Large intestine (tissue), 12 donors: ENCODE measurements at places on chromosomes 16 and 17. TPM values are rescaled to one million over a fixed set of nuclear protein-coding genes. Genes with fewer than 3 reads are reported as not detected.
A peak's percentile ranks its signal among the peaks of the same experiment; 100 is the strongest.

GRCh38 chr17:6444571-6445335, 498 bp downstream of the PIMREG start:
- peak overlapping the region; percentile 54 for H3K4me3 ChIP-seq
- no peak for DNase-seq
- no peak overlapping the region for H3K27ac ChIP-seq
- H3K4me1 ChIP-seq, result no peaks in the 10 kb centered on the region
- no peaks in the 10 kb centered on the region for H3K27me3 ChIP-seq

DNA sequence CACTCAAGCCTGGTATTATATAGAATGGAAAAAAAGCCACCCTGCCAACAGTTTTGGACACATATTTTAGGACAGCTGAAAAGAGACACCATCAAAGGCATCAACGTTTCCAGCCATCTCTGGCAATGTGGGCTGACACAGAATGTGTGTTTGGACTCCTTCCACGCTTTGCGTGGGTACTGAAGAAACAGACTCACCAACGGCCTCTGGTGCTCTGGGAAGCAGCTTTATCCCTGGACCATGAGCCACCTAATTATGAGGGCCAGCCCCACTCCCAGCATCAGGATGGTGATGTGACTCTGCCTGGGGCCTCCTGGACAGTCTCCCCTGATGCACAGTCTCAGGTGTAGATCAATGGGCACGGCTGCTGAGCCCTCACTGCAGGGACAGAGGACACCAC, 27.9 kb downstream of the CCDC57 start:
- H3K4me3 ChIP-seq, result no peak overlapping the region
- H3K27ac ChIP-seq, result no peak overlapping the region
- H3K27me3 ChIP-seq, result no peaks in the 10 kb centered on the region
- peaks cover 37% of the 10 kb centered on the region for H3K36me3 ChIP-seq

DNA sequence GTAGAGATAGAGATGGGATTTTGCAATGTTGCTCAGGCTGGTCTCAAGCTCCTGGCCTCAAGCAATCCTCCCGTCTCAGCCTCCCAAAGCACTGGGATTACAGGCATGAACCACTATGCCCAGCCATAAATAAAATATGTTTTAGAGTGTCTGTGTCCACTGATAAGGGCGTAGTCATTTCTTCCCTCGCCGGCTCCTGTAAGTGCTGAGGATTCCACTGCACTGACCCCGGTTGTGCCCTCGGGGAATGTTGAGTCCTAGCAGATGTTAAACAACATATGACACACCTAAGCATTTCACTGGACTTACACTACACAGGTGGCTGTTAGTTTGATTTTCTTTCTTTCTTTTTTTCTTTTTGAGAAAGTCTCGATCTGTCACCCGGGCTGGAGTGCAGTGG, 5.6 kb upstream of the SHMT1 start:
- H3K36me3 ChIP-seq, result no peaks in the 10 kb centered on the region
- no peak for DNase-seq
- H3K27me3 ChIP-seq, result peaks cover 4% of the 10 kb centered on the region
- no peaks in the 10 kb centered on the region for H3K4me1 ChIP-seq

GRCh38 chr17:68641276-68642117, 40.3 kb upstream of the FAM20A start:
- no peaks in the 10 kb centered on the region for H3K4me1 ChIP-seq
- H3K27me3 ChIP-seq, result peaks cover 5% of the 10 kb centered on the region
- DNase-seq, result no peak

DNA sequence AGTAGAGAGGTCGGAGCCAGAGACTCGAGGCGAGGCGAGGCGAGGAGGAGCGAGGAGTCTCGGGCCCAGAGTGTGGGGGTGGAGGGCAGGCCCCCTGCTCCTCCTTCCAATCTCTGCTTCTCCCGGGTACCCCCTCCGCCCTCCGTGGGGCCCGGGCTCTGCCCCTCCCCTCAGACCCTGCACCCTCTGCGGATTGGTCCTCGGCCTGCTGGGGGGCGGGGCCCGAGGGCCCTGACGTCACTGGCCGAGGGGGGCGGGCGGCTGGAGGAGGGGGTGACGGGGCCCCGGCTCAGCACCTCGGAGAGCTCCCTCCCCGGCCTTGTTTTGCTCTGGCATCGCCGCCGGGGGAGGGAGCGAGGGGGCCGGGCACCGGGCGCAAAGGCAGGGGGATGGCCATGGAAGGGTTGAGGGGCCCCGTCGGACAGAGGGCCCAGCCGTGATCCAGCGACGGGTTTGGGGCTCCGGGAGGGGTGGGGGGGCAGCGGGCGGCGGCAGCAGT, at the start of gene RUNDC3A:
Gene RUNDC3A (plus strand): TSS at position 282 of the 499 bp plus-strand sequence. CDS start 232 bp downstream, outside the sequence.
- H3K36me3 ChIP-seq, result no peaks in the 10 kb centered on the region
- peaks cover 15% of the 10 kb centered on the region for H3K27me3 ChIP-seq
- peak within 1 kb of the TSS; percentile 40 for H3K27ac ChIP-seq
- peaks cover 20% of the 10 kb centered on the region for H3K4me1 ChIP-seq
- H3K4me3 ChIP-seq, result peak within 1 kb of the TSS; percentile 39

GRCh38 chr17:65674246-65675045, 113.0 kb upstream of the AXIN2 start:
- no peak for DNase-seq
- no peak overlapping the region for H3K27ac ChIP-seq
- no peaks in the 10 kb centered on the region for H3K36me3 ChIP-seq
- no peaks in the 10 kb centered on the region for H3K4me1 ChIP-seq
- H3K27me3 ChIP-seq, result no peaks in the 10 kb centered on the region
- H3K4me3 ChIP-seq, result no peak overlapping the region

DNA sequence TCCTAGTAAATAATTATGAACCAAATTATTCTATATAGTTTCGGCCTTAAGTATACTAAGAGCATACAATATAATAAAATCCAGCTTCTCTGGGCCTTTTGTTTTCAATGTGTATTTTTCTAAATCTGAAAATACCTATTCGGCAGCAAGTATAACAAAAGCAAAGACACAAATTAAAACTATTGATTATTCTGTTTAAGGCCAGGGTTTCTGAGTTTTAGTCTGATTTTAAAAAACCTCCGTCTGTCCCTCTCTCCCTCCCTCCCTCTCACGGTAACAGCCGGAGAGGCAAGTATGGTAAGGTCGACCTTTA, 1.5 kb downstream of the TOB1 start:
- peaks cover 7% of the 10 kb centered on the region for H3K4me1 ChIP-seq
- H3K27ac ChIP-seq, result peak overlapping the region; percentile 97
- H3K4me3 ChIP-seq, result peak overlapping the region; percentile 88
- no peaks in the 10 kb centered on the region for H3K27me3 ChIP-seq
- peaks cover 19% of the 10 kb centered on the region for H3K36me3 ChIP-seq

DNA sequence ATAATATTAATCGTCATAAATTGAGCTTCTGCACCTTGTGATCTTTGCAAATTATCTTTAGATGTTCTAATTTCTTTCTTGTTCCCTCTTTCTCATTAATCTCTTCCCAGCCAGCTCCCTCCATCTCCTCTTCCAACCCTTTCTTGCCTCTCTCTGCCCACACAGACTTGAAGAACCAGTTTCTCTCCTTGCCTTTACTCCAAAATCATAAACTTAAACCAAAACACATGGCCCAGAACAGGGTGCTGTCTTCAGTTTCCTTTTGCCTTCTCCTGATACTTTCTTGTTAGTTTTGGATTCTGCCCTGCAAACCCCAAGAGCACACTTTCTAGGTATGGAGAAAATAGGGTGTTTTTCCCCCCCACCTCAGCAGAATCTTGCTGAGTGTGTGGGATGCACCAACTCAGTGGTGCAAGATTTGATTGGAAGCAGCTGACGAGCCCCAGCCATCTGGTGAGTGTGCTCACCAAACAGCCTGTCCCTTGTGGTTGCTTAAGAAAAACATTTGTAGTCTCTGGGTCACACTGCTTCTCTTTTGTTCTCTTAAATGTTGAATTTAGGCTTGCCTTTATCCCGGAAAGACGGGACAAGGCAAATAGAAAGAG, 175.8 kb upstream of the MAF start:
- H3K4me1 ChIP-seq, result peaks cover 19% of the 10 kb centered on the region
- no peaks in the 10 kb centered on the region for H3K36me3 ChIP-seq
- no peak overlapping the region for H3K27ac ChIP-seq
- H3K27me3 ChIP-seq, result no peaks in the 10 kb centered on the region
- peak; percentile 53 for DNase-seq

SGF29 gene
- polyA plus RNA-seq, result 24.8 TPM

- H3K4me1 ChIP-seq, result peaks cover under 1% of the 10 kb centered on the region
- no peak overlapping the region for H3K4me3 ChIP-seq
- H3K36me3 ChIP-seq, result no peaks in the 10 kb centered on the region
- no peaks in the 10 kb centered on the region for H3K27me3 ChIP-seq
- H3K27ac ChIP-seq, result no peak overlapping the region
- DNase-seq, result no peak
Observed at GRCh38 chr17:60398227-60398959, 6.5 kb upstream of the USP32 start.

DNA sequence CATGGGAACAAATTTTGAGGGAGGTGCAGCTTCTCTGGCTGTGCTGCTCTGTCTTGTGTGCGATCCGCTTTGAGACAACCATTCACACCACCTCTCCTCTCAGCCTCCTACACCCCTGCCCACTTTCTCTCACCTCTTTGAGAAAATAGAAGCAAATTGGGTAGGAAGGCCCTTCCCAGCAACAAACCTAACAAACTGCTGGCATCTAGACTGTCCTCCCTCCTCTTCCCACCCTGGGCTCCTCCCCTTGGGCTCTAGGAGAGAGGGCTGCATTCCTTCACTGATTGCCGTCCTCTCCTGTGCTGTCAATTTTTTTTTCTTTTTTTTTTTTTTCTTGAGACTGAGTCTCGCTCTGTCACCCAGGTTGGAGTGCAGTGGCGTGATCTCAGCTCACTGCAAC, 13.5 kb downstream of the CDIPT start:
- no peak overlapping the region for H3K4me3 ChIP-seq
- no peak overlapping the region for H3K27ac ChIP-seq

GRCh38 chr17:74759243-74759801, 10.9 kb downstream of the NHERF1 start:
- H3K36me3 ChIP-seq, result peaks cover 28% of the 10 kb centered on the region
- DNase-seq, result no peak
- peaks cover 84% of the 10 kb centered on the region for H3K4me1 ChIP-seq
- H3K4me3 ChIP-seq, result no peak overlapping the region

SMCR8 gene
- polyA plus RNA-seq, result 17.9 TPM

GRCh38 chr17:48548523-48549280, 3.8 kb upstream of the HOXB2 start:
- peaks cover 18% of the 10 kb centered on the region for H3K4me1 ChIP-seq
- peak overlapping the region; percentile 88 for H3K27ac ChIP-seq
- no peak overlapping the region for H3K4me3 ChIP-seq
- H3K27me3 ChIP-seq, result peaks cover 84% of the 10 kb centered on the region

DNA sequence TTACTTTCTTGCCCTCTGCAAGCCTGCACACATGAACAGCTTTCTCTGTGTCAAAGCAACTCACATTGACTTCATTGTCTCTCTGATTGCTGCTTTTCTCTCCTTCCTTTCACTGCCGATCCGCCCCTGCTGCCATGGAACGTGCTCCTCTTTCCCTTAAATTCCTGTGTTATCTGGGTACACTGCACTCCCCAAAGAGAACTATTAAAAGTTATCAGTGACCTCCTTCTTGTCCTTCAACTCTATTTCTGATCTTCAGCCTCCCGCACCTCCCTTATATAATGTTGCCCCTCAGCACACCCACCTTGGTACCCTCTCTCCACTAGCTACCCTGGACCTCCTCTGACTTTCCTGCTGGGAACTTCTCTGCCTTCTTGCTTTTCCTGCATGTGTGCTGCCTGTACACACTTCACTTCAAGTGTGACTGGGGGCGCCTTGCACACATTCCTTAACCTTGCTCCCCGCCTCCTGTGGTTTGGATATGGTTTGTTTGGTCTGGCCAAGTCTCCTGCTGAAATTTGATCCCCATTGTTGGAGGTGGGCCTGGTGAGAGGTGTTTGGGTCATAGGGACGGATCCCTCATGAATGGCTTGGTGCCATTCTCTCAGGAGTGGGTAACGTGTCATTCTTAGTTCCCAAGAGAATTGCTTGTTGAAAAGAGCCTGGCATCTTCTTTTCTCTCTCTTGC, 26.7 kb upstream of the PMP22 start:
- no peak overlapping the region for H3K4me3 ChIP-seq
- no peaks in the 10 kb centered on the region for H3K36me3 ChIP-seq
- H3K27ac ChIP-seq, result no peak overlapping the region
- no peak for DNase-seq
- H3K4me1 ChIP-seq, result no peaks in the 10 kb centered on the region

CHST5 gene
- 35.6 TPM for polyA plus RNA-seq

DNAH17 gene
- polyA plus RNA-seq, result 4.4 TPM

GRCh38 chr16:49409121-49409520, 35.5 kb downstream of the C16orf78 start:
- no peak overlapping the region for H3K27ac ChIP-seq
- H3K27me3 ChIP-seq, result peaks cover 6% of the 10 kb centered on the region
- H3K36me3 ChIP-seq, result no peaks in the 10 kb centered on the region
- H3K4me1 ChIP-seq, result no peaks in the 10 kb centered on the region
- DNase-seq, result no peak
- no peak overlapping the region for H3K4me3 ChIP-seq

- H3K27me3 ChIP-seq, result no peaks in the 10 kb centered on the region
- H3K4me3 ChIP-seq, result no peak overlapping the region
- H3K4me1 ChIP-seq, result no peaks in the 10 kb centered on the region
- H3K36me3 ChIP-seq, result no peaks in the 10 kb centered on the region
- no peak overlapping the region for H3K27ac ChIP-seq
Observed at GRCh38 chr17:61806081-61806828, 57.1 kb downstream of the BRIP1 start.

DNA sequence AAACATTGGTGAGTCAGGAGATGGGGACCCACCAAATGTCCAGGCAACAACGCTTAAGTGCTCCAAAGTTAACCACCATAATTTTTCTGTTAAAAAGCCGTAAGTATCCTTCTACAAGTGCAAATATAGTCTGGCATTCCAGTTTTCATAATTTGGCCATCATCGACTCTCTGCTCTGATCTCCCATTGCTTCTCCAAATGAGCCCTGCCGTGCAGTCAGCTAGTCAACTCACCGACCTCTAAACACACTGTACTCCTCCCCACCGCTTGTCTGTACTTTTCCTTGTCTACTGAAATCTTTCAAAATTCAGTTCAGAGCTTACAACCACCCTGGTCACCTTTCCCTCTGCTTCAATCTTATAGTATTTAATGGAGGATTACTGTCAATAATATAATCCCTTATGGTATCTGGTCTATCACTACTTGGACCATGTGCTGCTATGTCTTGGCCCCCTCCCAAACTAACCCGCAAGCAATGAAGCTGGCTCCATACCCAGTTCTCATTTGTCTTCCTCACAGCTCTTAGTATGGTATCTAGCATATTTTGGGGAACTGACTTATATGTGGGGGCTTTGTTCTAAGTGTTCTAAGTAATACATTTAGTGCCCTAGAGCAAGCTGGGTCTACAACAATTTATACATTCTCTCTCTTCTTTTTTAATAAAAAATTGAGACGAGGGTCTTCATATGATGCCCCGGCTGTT, 52.7 kb upstream of the SLC25A19 start:
- H3K4me3 ChIP-seq, result no peak overlapping the region
- H3K36me3 ChIP-seq, result no peaks in the 10 kb centered on the region
- no peak overlapping the region for H3K27ac ChIP-seq
- no peak for DNase-seq
- H3K4me1 ChIP-seq, result peaks cover 5% of the 10 kb centered on the region

LPCAT2 gene
- 6.1 TPM for polyA plus RNA-seq

ZG16 gene
- 2.2 TPM for polyA plus RNA-seq

CLEC18A gene
- polyA plus RNA-seq, result 0.99 TPM

GRCh38 chr17:6413065-6413464, 21.9 kb downstream of the AIPL1 start:
- DNase-seq, result no peak
- no peak overlapping the region for H3K27ac ChIP-seq
- no peaks in the 10 kb centered on the region for H3K36me3 ChIP-seq
- no peaks in the 10 kb centered on the region for H3K4me1 ChIP-seq
- no peak overlapping the region for H3K4me3 ChIP-seq

MEIOB gene
- polyA plus RNA-seq, result 0.54 TPM
